ENCODE measurements at places on chromosomes 13 and 19. TPM values are rescaled to one million over a fixed set of nuclear protein-coding genes. Genes with fewer than 3 reads are reported as not detected.

DNA sequence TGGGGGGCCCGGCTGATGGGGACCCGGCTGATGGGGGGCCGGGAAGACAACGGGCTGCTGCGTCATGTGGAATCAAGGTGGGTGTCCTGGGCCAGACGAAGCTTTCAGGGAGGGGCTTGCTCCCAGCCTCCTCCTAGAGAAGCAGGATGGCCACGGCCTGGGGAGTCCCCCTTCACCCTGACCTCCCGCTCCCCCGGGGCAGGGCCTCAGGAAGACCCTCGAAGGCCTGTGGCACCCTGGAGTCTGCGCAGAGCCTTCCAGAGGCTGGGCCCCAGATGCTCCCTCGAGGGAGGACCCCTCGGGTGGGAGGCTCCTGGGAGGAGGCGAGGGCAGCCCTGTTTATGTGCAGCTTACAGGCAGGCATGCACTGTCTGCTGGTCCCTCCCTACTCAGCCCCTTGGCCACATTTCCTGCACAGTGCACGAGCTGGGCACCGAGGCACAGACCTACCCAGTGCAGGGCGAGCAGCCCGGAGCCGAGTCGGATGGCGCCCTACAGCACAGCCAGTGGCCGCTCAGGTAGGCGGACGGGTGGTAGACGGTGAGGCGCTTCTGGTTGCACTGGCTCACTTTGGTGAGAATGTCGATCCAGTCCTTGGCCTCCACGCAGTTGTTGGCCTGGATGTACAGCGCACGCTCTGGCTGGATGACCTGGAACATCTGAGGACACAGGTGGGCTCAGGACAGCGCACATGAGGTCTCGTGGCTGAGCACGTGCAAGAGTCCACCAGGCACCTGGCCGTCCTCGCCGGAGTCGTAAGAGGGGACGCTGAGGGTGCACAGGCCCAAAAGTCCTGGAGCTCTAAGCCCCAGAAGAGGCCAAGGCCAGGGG, 22.4 kb upstream of the C13orf46 start:
- DNase-seq = no peak

The NKPD1 gene
- total RNA-seq = not detected

DNA sequence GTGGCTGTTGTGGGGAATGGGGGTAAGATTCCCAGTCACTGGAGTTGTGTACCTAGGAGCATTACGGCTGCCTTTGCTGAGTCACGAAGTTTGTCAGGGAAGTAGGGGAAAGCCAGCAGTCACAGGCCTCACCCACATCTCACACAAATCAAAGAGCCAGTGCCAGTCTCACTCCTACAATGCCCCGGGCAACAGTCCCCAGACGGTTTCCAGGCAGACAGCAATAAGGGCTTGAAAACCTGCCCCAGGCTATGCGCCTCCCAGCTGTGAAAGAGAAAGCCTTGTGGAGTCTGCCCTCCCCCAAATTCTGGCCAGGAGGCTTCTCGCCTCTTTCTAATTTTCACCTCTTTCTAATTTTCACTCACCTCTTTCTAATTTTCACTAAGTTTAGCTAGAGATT, 142.3 kb upstream of the EDNRB start:
- peak; percentile 7 for DNase-seq

The NLRP12 gene
- not detected for total RNA-seq

The ATP4B gene
- total RNA-seq = 0.13 TPM

The FGF9 gene
- total RNA-seq = 0.47 TPM

- no peak for DNase-seq
Observed at GRCh38 chr19:8486661-8487136, 15.7 kb downstream of the PRAM1 start.

- no peak for DNase-seq
Observed at GRCh38 chr19:4742723-4743646, 19.3 kb upstream of the DPP9 start.

GRCh38 chr13:96741779-96742178, 252.5 kb downstream of the OXGR1 start:
- DNase-seq = peak; percentile 59

- DNase-seq = no peak
Observed at GRCh38 chr19:58328999-58329398, 2.2 kb downstream of the ZSCAN22 start.

The CBLC gene
- not detected for total RNA-seq

DNA sequence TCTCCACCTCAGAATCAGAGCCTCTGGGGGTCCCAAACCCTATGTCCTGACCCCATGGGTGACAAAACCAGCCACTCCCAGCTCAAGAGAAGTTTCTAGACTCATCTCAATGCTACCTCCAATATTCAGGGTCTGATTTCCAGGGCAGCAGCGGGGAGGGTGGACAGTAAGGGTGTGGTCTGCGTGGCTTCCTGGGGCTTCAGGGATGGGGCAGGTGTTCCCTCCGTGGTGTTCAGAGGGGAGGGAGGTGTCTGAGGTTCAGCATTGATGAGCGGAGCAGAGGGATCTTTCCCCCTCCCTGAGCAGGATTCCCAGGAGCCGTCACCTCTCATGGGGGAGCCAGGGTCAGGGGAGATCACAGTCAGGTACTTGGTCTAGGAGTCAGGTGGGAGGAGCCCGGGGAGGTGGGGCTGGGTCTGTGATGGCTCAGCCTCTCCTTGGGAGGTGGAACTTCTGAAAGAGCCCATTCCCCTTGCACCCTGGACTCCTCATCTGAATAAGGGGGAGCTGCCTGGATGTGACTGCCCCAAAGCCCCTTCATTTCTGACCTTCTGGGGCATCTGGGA, 2.9 kb downstream of the LILRA2 start:
- DNase-seq = no peak

- no peak for DNase-seq
Observed at GRCh38 chr19:40584007-40584406, 7.3 kb downstream of the SHKBP1 start.

- peak; percentile 31 for DNase-seq
Observed at GRCh38 chr13:52361225-52361624, 44.7 kb downstream of the THSD1 start.

DNA sequence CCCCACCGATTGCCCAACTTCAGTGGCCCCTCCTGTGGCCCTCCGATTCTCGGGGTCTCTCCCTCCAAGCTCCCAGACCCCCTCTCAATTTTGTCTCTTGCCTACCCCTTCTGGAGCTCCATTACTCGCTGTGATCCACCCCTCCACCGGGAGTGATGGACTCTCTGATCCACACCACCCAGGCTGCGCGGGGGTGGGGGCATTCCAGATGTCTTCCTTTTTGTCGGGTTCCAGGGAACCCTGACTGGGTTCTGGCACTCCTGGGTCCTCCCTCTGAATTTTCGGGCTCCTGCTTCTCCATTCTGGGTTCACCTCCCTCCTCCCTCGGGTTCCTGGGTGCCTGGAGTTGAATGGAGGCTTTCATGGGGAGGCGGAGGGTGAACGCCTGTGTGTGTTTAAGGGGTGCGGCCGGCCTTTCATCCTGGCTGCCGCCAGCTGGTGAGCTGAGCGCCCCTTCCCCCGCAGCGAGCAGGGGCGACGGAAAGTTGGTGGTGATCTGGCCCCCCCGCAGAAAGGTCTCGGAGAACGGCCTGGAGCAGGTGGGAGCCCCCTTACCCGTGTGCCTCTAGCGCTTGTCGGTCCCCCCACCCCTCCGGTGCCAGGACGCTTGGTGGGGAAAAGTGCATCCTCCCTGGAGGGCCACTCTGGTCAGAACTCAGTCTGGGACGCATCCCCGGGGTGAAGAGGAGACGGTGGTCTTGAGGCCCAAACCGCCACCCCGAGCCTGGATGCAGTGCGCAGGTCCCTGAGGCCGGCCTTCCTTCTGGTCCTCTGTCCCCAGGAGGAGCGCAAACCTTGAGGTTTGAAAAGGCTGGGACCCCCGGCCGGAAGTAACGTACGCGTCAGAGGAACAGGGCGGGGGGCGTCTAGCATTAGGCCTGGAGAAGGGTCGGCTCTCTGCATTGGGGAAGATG, 1.6 kb downstream of the MISP3 start:
- no peak for DNase-seq

- no peak for DNase-seq
Observed at GRCh38 chr13:101301053-101301452, 115.3 kb downstream of the NALCN start.

All from HT1080 (cell line).